ENCODE measurements at places on chromosomes 5 and 9.

DNA sequence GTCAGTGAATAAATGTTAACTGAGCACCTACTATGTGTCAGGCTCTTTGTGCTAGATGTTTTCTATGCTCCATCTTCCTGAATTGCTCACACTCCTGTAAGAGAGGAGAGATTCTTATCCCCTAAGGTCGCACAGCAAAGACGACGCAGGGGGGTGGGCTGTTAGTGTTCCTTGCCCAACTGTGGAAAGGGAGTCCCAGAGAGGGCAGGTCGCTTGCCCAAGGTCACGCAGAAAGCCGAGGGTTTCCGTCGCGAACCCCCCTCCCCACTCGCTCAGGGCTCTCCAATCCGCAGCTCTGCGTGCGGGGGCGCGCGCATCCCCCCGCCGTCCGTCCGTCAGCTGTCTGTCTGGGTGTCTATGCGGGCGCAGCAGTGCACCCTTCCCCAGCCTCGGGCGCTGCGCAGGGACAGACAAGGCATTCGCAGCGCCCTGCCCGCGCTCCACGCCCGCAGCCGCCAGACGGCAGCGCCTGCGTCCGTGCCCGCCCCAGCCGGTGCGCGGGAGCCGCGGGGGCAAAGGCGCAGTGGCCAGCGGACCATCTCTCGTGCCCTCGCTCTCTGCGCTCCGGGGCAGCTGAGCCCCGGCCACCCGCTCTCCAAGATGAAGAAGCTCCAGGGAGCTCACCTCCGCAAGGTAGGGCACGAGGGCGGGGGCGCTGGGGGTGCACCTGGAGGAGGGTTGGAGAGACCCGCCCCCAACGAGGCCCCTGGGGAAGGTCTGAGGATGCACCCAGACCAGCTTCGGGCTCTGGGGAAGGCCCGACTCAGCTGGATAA, at the start of gene SLC6A7:
TSS of gene SLC6A7 (plus strand) at position 335 of the 775 bp plus-strand sequence. CDS start at position 601, 266 bp downstream.
- DNase-seq, result no peak

- no peak for DNase-seq
These were observed 2.9 kb upstream of the PHF2 start for GRCh38 chr9:93573516-93573828.

GRCh38 chr5:169279125-169279524, 21.8 kb downstream of the SLIT3 start:
- no peak for DNase-seq

DNA sequence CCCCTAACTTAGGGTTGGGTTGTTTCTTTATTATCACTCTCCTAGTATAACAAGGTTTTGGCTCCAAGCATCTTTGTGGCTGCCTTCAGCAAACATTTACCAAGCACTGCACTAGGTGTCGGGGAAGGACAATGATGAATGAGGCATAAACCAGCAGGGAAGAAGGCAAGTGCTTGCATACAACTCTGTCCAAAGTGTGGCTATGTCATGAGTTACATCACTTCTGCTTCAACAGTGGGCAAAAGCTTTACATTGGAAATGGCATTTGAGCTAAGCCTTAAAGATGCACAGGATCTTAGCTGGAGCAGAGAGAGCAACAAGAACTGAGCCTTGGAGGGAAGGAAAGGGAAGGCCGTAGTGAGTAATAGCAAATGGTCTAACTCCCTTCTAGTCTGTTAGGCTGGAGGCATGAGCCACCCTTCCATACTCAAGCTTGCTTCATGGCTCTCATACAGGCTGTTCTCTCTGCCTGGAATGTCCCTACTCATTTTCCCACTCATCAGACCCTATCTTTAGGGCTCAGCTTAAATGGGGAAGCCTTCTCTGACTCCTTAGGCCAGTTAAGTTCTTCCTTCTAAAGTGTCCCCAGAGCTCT, 121.8 kb downstream of the SEMA6A start:
- DNase-seq, result no peak

DNA sequence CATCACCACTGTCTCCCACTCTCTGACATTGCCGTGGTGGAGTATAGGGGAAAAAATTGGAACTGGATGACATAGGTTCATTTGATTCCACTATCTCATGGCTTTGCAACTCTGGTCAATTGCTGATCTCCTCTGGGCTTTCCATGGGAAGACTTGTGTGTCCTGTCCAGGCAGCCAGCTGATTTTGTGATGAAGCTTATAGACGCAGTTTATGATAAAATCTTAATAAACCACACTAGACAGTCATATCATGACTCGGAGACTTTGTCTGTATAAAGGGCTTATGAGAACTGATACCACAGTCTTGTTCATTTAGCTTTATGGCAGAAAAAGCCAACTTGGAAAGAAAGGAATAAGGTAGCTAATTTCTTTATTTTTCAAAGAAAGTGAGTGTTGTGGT, 296.5 kb downstream of the MAST4 start:
- no peak for DNase-seq

DNA sequence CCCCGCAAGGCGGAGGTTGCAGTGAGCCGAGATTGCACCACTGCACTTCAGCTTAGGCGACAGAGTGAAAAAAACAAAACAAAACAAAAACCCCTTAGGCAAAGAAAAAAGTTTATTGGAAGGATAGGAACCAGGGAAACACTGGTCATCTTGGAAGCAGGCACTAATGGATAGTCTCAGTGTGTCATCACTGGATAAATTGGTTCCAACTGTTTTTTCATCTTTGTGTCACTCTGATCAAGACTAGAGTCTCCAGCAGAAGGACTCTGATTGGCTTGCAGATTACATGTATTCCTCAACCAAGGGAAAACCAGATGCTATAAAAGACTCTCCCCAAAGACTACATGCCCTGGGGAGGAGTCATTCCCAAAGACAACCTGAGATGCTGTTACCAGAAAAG, 35.0 kb upstream of the HMHB1 start:
- no peak for DNase-seq

DNA sequence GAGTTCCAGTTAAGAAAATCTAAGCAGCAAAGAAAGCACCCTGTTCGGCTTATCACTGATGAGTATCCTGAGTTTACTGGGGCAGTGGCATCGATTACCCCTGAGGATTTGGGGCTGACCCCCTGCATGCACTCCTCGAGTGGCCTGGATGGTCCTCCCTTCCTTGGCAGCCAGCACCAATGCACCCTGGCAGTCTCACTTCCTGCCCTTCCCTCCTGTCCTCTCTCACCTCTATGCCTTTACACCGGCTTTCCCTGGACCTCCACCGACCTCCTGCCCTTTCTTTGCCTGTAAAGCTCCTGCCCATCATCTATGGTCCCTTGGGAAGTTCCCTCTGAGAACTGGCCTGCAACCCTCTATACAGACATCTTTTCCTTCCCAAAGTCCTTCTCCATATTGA, 97.1 kb downstream of the TTLL11 start:
- no peak for DNase-seq

DNA sequence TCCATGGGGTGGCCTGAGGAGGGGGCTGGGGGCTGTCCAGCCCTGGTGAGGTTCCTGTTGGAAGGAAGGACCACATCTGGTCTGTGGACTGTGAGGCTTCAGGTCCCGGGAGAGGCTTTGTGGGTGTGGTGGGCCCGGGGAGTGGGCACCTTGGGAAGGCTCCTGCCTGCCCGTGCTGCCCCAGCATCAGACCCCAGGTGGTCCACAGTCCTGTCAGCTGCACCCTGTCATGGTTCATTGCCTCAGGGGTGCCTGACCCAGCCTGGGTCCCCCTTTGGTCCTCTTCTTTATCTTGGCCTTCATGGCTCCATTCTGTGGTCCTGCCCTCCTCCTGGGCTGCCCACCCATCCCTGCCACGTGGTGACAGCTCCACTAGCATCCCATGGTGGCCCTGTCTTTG, 36.7 kb downstream of the WNK2 start:
- DNase-seq, result no peak

GRCh38 chr5:14528115-14528514, 53.5 kb upstream of the OTULINL start:
- no peak for DNase-seq

- DNase-seq, result no peak
These were observed 65.0 kb downstream of the C9orf152 start for GRCh38 chr9:110142868-110143481.

DNA sequence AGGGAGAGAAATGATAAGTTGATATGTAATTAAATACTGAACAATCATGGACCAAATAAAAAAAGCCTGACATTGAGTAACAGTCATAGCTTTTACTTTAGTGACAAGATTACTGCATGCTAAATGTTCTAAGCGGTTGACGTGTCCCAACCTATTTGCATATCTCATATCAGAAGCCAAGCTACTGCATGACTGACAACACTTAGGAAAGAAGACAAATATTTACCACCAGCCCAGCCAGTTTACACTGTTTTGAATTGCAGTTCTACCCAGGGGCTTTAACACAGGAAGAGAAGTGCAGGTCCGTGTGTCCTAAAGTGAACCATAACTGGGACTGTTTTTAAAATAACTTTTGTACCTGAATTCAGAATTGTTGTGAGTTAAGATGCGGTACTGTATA, 219.9 kb downstream of the PRDM9 start:
- no peak for DNase-seq
